Stimulated activated CD4-positive, alpha-beta T cell treated with anti-CD3 and anti-CD28 coated beads, Interleukin-1b, Interleukin-23, amount 100 ng/mL, for 24 hours (primary cell): ENCODE measurements at places on chromosomes 2 and 18.

DNA sequence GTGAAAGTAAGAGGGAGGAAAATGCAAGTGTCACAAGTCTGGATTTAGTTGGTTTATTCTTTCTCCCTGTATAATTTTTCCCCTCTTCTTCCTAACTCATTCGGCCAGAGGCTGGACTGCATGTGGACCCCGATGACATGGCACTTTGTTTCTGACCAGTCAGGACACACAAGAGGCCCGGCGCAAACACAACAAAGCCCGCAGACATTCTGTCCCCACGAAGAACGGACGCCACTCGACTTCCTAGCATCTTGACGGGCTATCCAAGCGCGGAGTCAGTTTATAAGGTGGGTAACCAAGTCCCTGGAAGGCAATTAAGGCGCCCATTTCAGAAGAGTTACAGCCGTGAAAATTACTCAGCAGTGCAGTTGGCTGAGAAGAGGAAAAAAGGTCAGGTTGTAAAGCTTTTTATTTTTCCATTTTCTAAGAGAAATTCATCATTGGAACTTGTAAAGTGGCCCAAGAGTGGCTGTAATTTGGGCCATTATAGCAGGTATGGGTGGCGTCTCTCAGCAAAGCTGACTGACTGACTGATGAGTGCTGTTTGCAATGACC is at the start of gene TPO:
Gene TPO, plus strand, starts transcription at position 308 of the 555 bp plus-strand sequence. CDS start 946 bp downstream, outside the sequence.
- DNase-seq, result no peak

- DNase-seq, result peak; percentile 5
Measured at GRCh38 chr18:38611036-38611964, 1045.7 kb upstream of the CELF4 start.

DNA sequence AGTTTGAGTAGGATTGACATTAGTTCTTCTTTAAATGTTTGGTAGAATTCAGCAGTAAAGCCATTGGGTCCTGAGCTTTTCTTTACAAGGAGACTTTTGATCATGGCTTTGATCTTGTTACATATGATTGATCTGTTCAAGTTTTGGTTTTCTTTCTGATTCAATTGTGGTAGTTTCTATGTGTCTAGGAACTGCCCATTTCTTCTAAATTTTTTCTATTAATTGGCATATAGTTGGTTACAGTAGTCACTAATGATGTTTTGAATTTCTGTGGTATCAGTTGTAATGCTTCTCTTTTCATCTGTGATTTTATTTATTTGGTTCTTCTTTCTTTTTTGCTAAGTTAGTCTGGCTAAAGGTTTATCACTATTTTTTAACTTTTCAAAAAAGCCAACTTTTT is 73.3 kb upstream of the DLGAP1 start:
- no peak for DNase-seq

DNA sequence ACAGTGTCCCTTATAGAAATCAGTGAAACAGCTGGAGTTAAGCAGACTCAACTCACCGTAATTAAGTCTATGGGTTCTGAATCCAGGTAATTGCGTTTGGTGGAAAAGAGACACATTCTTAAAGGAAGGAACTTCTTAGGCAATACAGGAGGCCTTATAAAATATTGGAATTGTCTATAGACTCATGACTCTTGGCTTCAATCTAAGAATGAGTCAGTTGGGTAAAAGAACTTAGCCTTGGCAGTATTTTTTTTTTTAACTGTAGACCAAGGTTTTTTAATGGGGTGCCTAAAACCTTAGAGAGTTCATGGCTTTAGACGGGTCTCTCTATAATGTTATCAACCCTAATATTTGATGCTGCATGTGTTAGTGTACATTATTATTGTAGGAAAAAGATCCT is 47.6 kb downstream of the CCDC85A start:
- no peak for DNase-seq

DNA sequence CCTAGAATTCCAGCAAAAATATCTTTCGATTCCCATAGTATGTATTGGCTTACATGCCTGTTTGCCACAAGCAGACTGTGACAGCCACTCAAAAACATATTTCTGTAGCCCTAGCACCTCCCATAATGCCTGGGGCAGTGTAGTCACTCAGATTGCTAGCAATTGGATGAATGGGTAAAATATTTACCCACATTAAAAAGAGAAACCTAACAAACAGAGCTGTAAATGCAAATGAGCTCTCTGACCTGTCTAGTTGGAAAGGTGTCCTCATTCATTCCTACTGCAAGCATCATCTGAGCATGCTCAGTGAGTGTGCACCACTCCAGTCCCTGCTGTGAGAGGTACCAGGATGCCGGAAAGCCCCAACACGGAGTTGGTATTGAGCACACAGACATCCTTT is 234.0 kb upstream of the RAB12 start:
- DNase-seq, result no peak

DNA sequence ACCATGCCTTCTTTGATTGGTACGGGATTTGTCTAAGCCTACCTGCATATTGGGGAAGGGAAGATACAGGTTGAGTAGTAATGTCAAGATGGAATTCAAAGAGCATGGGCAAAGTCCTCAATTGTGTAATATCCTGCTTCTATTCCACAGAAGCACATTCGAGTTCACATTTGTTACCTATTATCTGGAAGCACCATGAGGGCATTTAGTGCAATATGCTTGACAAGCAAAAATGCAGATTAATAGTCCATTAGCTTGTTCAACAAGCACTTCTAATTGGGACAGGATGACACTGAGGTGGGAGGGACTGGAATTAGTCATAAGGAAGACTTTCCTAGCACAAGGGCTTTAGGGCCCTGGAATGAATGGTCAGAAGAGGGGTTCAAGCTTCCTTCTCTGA is 40.5 kb downstream of the MYO5B start:
- DNase-seq, result no peak

- DNase-seq, result no peak
Measured at GRCh38 chr2:60252581-60253150, 300.8 kb downstream of the BCL11A start.

GRCh38 chr2:118300832-118301231 is 212.6 kb downstream of the INSIG2 start:
- DNase-seq, result no peak
